Upper lobe of right lung (tissue), 1 donor: ENCODE measurements at places on chromosomes 1 and 21. TPM values are rescaled to one million over a fixed set of nuclear protein-coding genes. Genes with fewer than 3 reads are reported as not detected.

Gene SPRR2B
- not detected for total RNA-seq

Gene UBXN11
- total RNA-seq, result 37.0 TPM

Gene PDC
- total RNA-seq, result not detected

Gene RAVER2
- total RNA-seq, result 12.8 TPM

DNA sequence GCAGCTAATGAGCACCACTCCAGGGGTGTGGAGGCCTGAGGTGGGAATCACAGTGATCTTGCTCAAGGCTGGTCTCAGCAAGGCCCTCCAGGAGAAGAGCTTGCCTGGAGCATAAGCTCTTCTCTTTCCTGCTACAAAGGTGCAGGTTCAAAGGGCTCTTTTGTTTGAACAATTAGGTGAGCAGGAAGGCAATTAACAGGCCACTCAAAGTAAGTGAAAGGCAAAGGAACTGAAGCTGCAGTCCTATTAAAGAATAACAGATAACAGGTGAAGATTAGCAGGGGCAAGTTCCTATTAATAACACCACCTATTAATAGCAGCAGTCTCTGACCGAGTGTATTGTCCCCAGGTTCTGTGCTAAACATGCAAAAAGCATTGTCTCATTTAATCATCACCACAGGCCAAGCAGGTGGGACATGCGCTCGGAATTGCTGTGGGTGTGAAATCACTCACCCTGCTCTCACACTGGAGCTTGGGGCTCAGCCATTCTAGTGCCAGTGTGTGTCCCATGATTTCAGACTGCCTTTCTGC, 113.8 kb downstream of the RHOU start:
- no peaks in the 10 kb centered on the region for H3K27me3 ChIP-seq
- no peaks in the 10 kb centered on the region for H3K4me1 ChIP-seq
- no peak overlapping the region for H3K4me3 ChIP-seq
- no peaks in the 10 kb centered on the region for H3K36me3 ChIP-seq
- no peak for DNase-seq

DNA sequence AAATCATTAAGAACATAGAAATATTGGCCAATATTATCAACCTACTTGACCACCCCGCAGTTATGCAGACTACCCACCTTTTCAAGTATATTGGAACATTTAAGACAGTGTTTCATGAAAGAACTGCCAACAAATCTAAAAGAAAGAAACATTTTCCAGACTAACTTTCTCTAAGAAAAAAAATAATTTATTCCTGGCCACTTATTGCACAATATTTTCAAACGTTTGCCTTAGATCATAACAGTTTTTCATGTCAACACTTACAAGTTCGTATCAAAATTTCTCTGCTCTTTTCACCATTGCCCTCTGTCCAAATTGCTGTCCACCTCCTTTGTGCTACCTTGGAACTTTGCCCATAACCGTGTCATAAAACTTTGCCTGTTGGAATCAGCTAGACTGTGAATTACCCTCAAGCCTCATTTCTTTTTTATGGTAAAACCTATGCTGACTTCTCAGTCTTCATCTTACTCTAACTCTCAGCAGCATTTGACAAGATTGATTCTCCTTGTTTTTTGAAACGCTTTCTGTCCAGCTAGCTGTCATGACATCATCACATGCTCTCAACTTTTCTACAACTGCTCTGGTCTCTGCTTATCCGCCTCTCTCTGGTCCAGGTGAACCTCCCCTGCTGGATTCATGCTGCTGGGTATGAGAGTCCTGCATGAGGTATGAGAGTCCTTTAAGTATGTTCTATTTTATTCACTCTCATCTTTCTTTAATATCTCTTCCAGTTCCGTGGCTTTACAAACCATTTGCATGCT, 92.8 kb upstream of the CHRM3 start:
- H3K4me1 ChIP-seq, result no peaks in the 10 kb centered on the region
- no peaks in the 10 kb centered on the region for H3K36me3 ChIP-seq
- H3K4me3 ChIP-seq, result no peak overlapping the region
- no peak for DNase-seq
- no peaks in the 10 kb centered on the region for H3K27me3 ChIP-seq

DNA sequence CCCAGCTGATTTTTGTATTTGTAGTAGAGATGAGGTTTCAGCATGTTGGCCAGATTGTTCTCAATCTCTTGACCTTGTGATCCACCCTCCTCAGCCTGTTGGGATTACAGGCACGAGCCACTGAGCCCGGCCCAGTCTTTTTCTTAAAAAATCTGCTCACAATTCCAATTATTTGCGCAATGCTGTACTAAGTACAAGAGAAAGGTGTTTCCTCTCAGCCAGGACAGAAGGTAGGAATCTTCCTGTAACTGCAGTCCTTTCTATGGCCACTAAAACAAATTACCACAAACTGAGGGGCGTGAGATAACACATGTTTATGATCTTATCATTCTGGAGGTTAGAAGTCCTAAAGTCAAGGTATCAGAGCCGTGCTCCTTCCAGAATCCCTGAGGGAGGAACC, 6.9 kb upstream of the CBR3 start:
- peaks cover 8% of the 10 kb centered on the region for H3K4me1 ChIP-seq
- no peak overlapping the region for H3K4me3 ChIP-seq
- DNase-seq, result no peak
- no peaks in the 10 kb centered on the region for H3K27me3 ChIP-seq
- no peak overlapping the region for H3K27ac ChIP-seq

GRCh38 chr1:84619383-84620102, 45.3 kb upstream of the CTBS start:
- no peak overlapping the region for H3K4me3 ChIP-seq
- H3K4me1 ChIP-seq, result peaks cover 5% of the 10 kb centered on the region
- no peaks in the 10 kb centered on the region for H3K27me3 ChIP-seq
